Stimulated activated effector memory CD8-positive, alpha-beta T cell treated with anti-CD3 and anti-CD28 coated beads, Interleukin-12 subunit alpha, Interleukin-12 subunit beta, amount 100 ng/mL, for 72 hours (primary cell): ENCODE measurements at places on chromosomes 1 and 21.

DNA sequence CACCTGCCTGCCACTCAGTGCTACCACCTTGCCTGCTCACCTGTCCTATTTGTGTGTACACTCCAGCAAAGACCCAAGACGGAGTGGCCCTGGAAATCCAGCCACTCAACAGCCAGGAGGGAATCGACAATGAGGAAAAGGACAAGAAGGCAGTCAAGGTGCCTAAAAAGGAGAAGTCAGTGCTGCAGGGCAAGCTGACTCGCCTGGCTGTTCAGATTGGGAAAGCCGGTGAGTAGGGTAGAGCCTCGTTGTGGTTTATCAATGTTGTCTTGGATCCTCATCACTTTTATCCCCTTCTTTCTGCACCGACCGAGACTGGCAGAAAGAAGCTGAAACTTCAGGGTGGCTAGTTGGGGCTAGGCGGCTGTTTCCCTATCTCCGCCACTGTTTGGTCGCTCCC lies 61.4 kb upstream of the LAX1 start:
- DNase-seq = no peak

DNA sequence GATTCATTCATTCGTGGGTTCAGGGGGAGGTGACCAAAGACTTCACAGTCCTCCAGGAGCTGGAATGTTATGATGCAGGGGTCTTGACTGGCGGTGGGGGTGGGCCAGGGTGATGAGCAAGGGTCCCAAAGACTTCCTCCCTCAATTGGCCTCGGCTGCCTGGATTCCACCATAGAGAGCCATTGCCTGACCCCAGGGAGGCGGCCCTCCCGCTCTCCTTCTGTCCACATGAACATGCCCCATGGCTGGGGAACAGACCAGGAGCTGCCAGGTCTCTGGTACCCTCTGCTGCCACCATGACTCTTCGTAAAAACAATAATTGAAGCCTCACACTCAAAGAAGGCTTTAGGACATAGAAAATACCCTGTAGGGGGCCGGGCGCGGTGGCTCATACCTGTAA lies 102.5 kb upstream of the CASZ1 start:
- no peak for DNase-seq

DNA sequence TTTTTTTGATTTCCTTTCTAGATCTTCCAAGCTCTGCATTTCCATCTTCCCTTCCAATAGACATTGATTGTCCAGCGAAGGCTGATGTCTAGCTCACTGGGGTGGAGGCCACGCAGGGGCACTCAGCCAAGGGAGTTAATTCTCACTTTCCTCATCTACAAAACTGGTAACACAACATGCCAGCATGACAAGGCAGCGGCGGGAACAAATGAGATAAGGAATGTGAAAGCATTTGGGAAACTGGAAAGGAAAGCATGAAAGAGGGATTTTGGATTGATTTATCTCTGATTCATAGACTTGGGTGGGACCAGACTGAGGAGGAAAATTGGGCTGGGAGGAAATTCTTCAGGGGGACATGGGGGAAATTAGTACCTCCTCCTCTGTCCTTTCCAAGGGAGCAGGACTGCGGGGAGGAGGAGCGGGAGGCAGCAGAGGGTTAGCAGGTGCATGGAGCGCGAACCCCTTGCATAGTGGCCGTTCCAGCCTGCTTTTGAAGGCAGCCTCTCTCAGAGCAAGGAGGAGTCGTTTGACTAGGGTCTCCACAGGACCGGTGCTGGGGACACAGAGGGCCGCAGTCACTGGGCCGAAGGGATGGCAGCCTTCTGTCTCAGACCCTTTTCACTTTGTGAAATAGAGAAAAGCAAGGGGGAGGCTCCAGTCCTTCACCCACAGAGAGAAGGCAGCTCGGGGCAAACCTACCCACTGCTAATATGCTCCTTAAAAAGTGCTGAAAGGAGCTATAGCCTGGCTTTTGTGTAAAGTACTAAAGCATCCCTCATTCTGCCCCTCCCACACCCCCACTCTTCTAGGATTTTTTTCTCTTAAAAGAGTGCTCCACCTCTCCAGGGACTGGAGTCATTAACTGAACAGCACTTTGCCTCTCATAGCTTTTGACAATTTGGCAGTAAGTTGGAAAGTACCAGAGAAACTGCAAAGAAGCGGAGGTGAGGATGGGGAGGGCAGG lies 89.2 kb downstream of the PLXNA2 start:
- DNase-seq = no peak

DNA sequence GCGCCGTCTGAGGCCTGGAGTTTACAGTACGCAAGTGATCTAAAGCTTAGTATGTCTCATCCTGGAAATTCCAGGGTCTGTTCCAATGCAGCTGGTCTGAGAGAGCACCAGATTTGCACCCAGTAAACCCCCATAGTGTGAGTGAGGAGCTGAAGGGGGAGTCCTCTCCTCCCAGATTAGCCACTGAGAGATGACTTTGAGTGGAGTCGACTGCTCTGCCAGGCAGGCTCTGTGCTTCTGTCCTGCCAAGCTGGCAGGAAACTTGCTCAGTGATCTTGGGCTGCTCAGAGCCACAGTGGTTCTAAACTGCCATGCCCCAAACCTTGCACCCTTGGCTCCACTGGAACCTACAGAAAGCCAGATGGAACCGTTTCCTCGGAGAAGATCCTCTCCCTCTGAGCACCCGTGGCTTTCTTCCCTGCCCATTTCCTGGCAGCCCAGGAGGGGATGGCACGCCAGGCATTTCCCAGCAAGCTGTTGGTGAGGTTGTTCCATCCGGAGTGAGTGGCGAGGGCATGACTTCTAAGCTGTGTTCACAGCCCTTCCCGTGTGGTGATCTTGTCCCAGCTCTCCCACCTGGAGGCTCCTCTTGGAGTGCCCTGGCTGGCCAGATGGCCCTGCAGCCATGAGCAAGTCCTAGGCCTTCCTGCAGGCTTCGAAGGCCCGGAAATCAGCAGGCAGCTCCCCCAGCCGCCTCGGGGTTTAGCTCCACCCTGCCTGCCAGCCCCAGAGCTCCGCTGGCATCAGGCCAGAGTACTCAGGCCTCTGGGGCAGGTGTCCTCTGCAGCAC lies 125.9 kb upstream of the VAMP3 start:
- DNase-seq = no peak

- no peak for DNase-seq
These were observed 47.9 kb upstream of the TARBP1 start for GRCh38 chr1:234526922-234527321.

DNA sequence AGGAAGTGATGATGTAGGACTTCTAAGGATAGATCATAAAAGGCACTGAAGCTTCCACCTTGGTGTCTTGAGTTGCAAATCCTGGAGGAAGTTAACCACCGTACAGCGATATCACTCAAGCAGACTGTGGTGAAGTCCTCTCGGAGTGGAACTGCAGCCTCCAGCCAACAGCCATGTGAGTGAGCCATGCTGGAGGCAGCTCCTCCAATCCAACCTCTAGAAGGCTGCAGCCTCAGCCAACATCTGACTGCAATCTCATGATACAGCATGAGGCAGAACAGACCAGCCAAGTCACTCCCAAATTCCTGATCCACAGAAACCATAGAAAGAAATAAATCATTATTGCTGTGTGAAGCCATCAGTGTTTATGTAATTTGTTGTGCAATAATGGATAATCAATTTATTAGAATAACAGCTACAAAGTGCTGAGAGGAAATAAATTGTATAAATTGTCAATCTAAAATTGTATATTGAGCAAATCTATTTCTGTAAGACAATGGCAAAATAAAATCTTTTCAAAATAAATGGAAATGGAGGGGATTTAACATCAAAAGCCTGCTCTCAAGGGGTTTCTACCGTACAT lies 65.0 kb downstream of the PRSS38 start:
- no peak for DNase-seq

- DNase-seq = no peak
These were observed 431.9 kb downstream of the MATN1 start for GRCh38 chr1:30291526-30291925.

DNA sequence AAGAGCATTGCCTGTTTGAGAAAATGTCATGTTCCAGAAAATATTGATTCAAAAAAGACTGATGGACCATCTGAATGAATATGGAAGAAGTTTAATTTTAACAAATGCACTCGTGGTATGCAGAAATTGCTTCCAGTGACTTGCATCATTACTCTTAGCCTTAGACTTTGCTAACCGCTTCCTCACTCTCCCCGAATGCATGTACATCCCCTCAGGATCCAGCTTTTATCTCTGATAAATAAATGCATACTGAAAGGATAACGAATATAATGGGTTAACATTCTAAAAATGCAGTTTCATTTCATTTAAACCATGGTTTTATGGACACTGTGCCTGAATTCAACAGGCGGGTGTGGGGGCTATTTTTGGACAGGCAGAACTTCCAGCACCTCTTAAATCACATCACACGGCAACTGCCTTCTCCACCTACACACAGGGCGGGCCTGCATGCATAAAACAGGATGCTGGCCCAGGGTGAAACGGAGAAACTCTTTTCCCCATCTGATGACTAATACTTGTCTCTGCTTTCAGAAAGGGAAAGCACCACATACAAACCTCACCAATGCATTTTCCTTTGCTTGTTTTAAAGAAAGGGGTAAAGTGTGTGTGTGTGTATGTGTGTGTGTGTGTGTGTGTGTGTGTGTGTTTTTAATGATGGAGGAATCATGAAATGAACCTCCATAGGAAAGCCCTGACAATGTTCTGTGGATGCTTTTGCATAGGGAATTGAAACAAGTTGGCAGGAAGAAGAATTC lies 48.7 kb downstream of the SPAG17 start:
- DNase-seq = peak; percentile 51

- no peak for DNase-seq
These were observed 14.3 kb upstream of the LPAR3 start for GRCh38 chr1:84907095-84907827.

DNA sequence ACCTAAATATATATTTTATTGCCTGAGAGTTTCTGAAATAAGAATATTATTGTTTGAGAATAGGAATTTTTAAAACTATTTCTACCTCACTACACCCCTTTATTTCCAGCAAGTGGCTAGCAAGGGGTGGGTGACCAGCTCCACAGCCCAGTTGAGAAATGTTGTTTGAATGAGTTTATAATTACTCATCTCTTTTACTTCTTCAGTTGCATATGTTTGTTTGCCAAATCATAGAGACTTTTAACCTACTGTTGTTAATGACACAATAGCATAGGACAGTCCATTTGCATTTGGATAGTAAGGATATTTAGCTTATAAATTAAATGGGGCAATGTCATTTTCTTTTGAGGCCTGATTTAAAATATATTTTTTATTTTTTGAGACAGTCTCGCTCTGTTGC lies 127.8 kb downstream of the NRDC start:
- no peak for DNase-seq

GRCh38 chr21:32587651-32588050 lies 2.3 kb upstream of the TCP10L start:
- DNase-seq = no peak

- no peak for DNase-seq
These were observed 95.7 kb upstream of the PLXNA2 start for GRCh38 chr1:208339911-208340310.

GRCh38 chr1:39525366-39526165 lies 34.1 kb downstream of the BMP8A start:
- peak; percentile 62 for DNase-seq

GRCh38 chr1:187374742-187375141 lies 546.0 kb downstream of the PLA2G4A start:
- no peak for DNase-seq

DNA sequence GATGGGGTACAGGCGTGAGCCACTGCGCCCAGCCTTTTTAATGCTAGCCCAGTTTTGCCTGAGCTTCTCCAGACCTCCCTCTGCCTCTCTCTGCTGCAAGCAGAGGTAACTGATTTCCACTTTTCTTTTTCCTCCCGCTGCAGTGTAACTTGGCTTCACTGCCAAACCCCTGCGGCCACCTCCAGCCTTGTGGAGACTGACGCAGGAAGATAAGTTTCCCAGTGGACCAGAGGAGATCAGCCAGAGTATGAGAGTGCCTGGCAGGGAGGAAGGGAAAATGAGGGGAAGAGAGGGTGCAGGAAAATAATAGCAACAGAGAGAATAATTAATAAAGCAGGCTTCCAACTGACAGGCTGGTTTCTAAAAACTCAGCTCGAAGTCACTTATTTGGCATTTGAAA lies 143.7 kb downstream of the PCNX2 start:
- no peak for DNase-seq

DNA sequence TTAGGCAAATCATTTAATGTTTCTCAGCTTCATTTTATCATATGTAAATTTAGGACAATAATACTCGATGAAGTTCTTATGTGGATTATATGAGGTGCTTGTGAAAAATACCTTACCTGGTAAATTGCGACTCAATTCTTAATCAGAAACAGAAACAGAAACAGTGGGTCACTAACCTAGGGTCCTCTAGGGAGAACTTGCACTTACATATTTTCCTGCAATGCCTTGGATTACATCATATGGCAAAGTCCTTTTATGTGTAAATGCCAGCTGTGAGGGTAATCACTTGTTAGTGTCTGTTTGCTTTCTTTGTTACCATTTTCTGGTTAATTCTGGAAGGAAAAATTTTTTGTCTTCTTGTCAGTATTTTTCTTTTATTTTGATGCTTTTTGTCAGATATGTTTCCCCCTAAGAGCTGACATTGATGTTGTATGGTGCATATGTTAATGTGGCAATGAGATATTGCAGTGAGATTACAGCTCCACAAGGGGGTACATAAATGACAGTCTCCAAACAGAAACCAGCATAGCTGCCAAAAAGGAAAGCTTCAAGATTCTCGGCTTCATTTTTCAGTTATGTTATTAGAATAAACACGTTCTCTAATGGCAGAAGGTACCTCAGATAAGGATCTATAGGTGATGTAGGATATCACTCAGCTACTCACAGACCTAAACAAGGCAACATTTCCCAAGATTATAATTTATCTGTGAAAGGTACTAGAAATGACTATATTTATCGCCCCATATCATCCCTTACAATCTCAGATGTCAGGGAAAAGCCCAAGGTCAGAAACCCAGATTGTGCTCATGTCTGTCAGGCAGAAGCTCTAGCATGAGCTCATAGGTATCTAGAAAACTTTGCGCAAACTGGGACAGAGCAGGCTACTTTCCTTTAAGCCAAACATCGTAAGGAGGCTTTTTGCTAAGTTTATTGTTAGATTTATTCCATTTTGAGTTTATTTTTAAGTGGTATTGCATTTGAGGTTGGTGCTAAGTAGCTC lies 119.9 kb downstream of the FASLG start:
- DNase-seq = no peak

DNA sequence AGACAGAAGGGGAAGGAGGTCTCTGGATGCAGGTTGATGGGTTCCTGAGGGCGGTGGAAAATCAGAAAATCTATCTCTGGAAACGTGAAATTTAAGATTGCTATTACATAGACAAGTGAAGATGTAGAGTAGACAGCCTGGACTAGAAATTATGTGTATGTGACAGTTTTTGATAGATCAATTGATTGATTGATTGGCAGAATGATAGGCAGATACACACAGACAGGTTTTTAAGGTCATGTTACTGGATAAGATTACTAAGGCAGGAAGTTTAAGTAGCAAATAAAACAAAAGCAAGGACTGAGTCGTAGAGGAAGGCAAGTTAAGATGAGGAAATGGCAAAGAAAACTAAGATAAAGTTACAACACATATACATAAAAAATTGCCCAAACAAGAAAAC lies 124.7 kb downstream of the RGS21 start:
- no peak for DNase-seq
